CD8-positive, alpha-beta T cell (primary cell): ENCODE measurements at places on chromosomes 13 and 19.

GRCh38 chr13:110662777-110663443, 43.0 kb downstream of the CARS2 start:
- DNase-seq, result no peak

DNA sequence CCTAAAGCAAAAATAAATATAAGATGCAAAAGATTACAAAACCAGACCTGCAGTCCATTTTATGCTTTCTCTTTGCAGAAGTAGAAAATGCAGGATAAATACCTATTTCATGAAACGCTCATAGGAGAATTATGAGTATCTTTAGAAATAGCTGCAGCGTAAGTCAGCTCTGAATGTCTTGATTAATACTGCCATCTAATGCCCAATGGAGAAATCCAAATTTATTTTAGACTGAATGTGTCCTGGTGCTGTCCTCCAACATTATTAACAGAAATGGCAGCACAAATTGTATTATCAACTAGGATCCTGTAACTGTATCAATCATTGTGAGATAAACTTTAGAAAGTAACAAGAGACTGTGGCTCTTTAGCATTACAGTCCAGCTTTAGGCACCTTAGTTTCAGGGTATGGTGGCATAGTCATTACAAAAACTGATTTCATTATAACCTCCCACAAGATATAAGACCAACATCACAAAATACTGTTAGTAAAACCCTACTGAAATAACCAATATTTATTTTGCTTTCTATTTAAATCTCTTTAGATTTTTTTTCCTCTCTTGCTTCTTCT, 162.1 kb upstream of the MIR17HG start:
- no peak for DNase-seq

- peak; percentile 71 for DNase-seq
Observed at GRCh38 chr19:3125900-3126524, 9.8 kb upstream of the GNA15 start.

- no peak for DNase-seq
Observed at GRCh38 chr19:35222373-35223015, 6.0 kb downstream of the FAM187B start.

DNA sequence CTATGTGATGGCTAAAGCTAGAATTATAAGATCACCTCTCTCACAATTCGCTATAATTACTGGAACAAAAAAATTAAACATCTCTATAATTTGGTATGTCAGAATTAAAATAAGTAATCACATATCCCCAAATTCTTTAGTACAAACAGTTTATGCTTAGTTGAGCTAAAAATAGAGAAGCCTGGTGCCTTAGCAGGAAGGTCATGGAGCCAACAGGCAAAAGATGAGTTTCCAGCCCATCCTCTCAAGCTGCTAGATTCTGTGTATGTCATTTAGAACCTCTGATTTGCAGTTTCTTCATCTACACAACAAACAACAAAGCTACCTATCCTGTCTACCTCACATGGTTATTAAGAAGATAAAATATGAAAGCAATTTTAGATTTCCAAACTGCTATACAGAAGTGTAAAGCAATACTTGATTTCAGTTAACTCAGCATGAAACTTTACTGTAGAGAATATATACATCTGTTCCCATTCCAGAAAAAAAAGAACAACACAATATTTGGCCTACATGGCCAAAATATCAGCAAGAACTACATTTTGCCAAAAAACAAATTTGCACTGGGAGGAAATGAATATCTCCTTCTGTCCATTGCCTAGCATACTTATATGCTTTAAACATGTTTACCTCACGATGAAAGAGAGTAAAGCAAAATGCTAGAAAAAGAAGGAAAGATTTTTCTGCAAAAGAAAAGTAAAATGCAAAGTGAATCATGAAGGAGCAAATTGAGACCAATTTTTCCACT, 294.0 kb upstream of the MIR17HG start:
- no peak for DNase-seq

GRCh38 chr13:106099765-106100164, 435.7 kb downstream of the EFNB2 start:
- no peak for DNase-seq

GRCh38 chr19:2815191-2815614, 4.5 kb upstream of the ZNF554 start:
- DNase-seq, result no peak

- DNase-seq, result no peak
Observed at GRCh38 chr13:39463611-39464010, 139.4 kb downstream of the LHFPL6 start.

- DNase-seq, result peak; percentile 53
Observed at GRCh38 chr13:25286308-25286968, 850 bp downstream of the MTMR6 start.

DNA sequence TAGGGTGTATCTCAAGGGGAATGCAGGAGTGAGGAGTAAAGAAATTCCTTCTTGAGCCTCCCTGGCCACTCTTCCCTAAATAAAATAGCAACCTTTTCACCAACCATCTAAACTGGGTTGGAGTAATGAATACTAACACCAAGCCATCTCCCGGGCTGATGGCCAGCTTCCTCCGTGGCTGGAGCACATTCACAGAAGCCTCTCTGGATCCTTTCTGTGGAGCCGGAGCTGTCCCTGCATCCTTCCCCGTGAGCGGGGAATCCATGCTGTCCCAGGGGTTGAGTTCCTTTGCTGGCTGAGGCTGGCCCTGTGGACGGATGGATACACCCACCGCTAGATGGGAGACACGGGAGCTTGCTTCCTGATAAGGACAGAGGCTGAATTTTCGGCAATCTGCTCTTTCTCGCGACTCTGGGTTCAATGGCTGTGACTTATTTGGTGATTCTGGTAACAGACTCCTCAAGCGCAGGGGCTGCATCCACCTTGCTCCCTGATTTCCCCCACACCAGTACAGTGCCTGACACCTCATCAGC, 370.3 kb downstream of the ZNF536 start:
- no peak for DNase-seq

GRCh38 chr19:36058481-36059179, 3.9 kb downstream of the WDR62 start:
- no peak for DNase-seq

DNA sequence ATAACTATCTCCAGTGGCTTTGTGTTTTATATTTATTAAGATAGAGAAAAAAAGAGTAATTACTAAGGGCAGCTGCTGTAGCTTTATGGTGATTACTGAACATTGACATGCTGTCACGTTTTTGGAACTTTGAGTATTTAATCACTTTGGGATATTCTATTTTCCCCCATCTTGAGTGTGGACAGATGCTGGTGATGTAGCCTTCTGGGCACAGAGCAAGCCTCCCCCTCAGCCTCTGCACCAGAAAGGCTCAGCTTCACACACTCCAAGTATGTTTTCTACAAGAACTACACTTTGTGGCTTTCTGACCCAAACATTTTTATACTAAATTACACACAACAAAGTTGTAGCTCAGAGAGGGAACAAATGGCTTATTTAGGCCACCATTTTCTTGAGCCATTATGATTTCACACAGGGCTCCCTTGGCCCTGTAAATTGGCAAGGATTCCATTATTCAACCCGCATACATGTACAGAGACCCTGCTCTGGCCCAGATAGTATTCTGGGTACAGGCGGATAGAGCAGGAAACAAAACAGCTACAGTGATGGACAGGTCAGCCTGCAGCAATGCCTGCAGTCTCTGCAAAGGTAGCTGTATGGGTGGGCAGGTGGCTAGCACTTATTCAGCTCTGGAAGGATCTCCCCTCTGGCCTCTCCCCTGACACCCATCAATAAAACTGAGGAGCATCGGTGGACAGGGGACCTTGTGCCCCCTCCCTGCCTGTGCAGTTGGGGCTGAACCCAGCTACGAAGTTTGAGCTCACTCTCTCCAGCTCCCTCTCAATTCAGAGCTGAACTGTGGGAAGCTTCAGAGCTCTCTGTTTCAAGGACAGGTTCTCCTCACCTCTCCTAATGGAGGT, 1.3 kb downstream of the ALOX5AP start:
- DNase-seq, result no peak

- DNase-seq, result no peak
Observed at GRCh38 chr19:18475762-18476331, 37.9 kb upstream of the ISYNA1 start.

DNA sequence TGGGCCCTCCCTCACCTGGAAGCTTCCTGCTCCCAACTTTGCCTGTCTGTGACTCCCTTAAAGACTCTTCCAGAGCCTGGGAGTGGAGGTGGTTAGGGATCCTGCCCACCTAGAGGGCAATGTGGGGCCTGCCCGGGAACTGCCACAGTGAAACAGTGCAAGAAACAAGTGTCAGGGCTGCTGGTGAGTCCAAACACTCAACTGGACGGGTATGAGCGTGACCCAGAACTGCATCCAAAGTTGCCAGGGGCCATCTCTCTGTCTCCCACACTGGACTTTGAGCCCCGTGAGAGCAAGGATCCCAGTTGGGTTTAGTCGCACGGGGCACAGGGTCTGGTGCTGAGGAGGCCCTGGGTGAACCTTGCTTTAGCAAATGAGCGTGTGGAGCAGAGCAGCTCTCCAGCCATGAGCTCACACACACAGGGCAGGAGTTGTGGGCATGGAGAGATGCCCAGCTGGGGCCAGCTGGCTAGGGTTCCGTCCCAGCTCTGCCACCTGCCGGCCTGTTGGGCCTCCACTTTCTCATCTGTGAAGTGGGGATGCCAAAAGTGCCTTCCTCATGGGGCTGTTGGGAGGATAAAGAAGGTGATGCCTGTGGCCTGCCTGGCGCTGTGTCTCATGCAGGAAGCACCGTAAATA, 2.8 kb upstream of the NUMBL start:
- DNase-seq, result no peak

DNA sequence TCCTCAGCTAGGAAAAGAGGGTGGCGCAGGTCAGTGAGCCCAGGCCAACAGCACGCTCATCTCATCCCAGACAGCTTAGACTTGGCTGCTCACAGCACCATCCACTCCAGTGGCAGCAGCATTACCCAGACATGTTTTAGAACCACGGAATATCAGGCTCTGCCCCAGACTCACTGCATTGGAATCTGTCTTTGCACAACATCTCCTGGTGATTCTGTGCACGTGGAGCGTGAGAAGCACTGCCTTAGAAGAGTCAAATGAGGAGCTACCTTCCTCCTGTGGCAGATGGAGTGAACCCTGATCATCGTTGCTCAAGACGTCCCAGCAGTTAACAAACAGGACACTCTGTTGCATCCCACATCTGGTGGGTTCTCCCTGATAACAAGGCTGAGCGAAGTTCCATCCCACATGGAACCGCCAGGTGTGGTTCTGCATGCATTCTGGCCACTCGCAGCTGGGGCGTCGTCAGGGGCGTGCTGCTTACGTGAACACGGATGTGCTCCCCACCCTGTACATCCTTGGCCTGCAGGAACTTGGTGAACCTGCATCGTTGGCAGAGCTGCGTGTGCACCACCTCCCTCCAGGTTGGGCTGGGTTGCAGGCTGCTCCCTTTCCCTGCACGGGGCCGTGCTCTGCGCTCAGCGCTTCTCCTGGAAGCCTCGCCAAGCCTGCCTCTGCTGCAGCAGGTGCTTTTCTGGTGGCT, 25.2 kb upstream of the ATP11A start:
- no peak for DNase-seq

GRCh38 chr19:19613506-19613905, 5.0 kb downstream of the PBX4 start:
- DNase-seq, result no peak

DNA sequence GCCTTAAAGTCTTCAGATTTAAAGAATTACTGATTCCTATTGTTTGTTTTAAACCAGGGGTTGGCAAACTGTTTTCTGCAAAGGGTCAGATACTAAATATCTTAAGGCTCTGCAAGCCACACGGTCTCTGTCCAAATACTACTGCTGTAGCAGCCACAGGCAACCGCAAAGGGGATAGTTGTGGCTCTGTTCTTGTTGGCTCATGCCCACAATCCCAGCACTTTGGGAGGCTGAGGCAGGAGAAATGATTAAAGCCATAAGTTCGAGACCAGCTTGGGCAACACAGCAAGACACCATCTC, 22.4 kb downstream of the RANBP3 start:
- DNase-seq, result no peak

GRCh38 chr13:35797244-35797643, 320.8 kb upstream of the MAB21L1 start:
- DNase-seq, result no peak

DNA sequence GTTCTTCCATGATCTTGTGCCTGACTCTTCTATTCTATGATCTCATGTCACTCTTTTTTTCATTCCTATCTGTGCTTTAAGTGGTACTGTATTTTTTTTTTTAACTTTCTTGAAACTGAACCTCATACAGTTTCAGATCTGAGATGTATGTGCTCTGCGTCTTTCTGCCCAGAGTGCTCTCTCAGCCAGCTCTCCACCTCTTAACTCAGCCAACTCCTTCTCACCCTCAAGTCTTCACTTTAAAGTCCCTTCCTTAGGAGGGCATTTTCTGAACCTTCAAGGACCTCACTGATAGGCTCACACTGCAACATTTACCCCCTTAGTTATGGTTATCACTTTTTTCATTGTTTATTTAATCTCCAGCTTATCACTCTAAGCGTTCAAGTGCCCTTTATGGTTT, 158.7 kb downstream of the IRS2 start:
- DNase-seq, result no peak

GRCh38 chr13:21045100-21045499, 16.3 kb downstream of the LATS2 start:
- no peak for DNase-seq

DNA sequence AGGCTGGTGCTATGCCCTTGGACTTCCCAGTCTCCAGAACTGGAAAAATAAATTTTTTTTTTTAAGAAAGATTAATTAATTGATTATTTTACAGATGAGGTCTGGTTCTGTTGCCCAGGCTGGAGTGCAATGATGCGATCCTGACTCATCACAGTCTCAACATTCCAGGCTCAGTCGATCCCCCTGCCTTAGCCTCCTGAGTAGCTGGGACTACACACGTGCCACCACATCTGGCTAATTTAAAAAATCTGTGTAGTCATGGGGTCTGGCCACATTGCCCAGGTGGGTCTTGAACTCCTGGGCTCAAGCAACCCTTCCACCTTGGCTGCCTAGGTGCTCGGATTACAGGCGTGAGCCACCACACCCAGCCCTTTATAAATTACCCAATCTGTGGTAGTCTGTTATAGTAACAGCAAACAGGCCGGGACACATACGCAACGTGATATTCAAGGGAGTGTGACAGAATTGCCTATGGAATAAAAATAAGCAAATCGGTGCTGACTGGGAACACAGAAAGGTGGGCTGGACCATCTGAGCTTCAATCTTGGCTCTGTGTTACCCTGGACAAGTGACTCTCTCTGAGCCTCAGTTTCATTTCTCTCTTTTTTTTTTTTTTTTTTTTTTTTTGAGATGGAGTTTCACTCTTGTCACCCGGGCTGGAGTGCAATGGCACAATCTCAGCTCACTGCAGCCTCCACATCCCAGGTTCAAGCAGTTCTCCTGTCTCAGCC, 42.8 kb downstream of the PIN1 start:
- DNase-seq, result no peak

- no peak for DNase-seq
Observed at GRCh38 chr13:38755793-38756192, 68.9 kb downstream of the FREM2 start.

- no peak for DNase-seq
Observed at GRCh38 chr19:12126707-12127106, 13.4 kb downstream of the ZNF20 start.

DNA sequence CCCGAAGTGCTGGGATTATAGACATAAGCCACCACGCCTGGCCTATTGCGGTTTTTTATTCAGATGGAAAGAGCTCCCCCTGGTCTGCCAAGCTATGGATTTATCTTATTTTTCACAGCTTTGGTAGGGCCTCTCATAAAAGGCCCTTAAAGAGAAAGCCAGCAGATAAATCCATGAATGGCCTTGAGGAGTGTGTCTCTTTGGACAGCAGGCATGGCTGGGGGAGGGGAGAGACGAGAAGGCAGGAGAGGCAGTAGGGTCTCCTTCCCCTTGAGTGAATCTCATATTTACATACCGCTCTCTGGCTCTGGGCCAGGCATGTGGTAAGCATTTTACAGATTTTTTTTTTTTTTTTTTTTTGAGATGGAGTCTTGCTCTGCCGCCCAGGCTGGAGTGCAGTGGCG, 25.2 kb downstream of the MARK4 start:
- DNase-seq, result no peak

- no peak for DNase-seq
Observed at GRCh38 chr13:28610996-28611395, 47.9 kb upstream of the POMP start.
